LoVo (cell line): ENCODE measurements at places on chromosomes 2 and 18.
A peak's percentile ranks its signal among the peaks of the same experiment; 100 is the strongest.

DNA sequence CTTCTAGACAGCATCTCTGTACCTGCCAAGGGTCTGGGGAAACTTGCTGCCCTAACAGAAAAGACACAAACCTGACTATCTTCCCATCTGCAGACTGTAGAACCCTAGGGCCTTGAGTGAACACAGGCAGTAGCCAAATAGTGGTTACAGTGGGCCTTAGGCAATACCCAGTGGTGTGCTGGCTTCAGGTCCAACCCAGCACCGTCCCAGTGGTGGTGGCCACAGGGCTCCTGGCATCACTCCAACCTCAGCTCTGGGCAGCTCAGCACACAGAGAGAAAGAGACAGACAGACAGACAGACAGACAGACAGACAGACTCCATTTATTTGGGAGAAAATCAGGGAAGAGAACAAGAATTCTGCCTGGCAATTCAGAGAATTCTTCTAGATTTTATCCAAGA lies 29.3 kb upstream of the UPP2 start:
- DNase-seq, result no peak

GRCh38 chr2:232367591-232368233 lies 10.8 kb upstream of the ALPP start:
- DNase-seq, result no peak

GRCh38 chr2:216855605-216856004 lies 4.3 kb downstream of the TNP1 start:
- no peak for DNase-seq

- peak; percentile 5 for DNase-seq
Observed at GRCh38 chr2:3738454-3738853, 35.1 kb downstream of the DCDC2C start.

DNA sequence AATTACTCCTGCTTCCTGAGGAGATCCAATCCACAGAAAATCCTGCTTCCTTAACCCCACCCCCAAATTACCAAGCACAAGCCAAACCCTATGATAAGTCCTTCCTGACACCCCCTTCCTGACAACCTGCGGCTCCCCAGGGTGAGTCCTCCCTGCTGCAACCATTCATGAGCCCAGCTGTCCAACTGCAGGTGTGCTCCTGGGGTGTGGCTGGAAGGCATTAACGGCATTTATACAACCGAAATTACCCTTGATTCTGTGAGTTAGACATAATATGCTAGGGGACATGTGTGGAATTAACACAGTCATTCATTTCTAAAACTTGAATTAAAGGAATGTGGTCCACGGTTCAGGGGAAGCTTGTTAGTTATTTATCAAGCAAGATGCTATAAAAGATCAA lies 119.0 kb upstream of the ALKAL2 start:
- no peak for DNase-seq

DNA sequence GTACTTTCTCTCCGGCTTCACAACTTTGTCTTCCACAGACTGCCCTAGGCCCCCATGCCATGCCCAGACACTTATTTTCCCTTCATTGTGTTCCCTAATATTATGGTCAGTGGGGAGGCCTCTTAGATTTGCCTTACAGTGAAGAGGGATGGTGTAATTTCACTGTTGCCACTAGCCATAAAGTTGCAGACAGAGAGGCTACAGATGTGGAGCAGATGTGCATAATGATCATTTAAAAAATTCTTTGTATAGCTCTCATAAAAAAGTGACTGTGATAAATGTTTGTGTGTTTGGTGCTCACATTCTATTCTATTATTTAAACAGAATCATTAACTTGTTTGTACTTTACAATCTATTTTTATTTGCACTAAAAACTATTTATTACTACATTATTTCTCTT lies 67.5 kb upstream of the FN1 start:
- DNase-seq, result no peak

DNA sequence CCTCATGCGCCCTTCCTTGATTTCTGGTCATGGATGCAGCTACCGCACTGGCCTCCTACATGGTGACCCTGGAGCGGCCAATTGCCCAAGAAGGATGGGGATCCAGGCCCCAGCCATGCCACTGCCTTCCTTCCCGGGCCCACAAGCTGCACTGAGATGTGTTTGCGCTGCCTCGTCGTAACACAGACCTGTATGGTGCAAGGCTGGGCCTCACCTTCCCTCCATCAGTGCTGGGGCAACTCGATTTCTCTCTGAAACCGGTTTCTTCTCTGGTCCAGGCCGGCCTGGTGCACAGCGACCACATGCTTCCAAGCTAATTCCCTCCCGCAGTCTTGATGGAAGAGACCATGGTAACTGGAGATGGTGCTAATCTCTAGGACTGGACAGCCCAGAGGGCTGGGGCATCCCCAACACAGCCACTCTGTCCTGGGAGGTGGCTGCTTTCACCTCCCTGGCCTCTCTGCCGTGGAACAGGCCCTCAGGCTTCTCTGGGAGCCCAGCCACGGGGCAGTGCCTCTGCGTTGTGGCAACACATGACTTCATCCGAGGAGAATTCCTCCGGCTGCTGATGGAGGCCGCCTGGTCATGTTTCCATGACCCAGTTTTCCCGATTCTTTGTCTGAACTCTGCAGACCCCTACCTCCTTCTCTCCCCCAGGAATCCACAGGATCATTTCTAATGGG lies 184.2 kb downstream of the GLI2 start:
- DNase-seq, result no peak

- no peak for DNase-seq
Observed at GRCh38 chr2:144147356-144147755, 372.6 kb downstream of the ZEB2 start.

GRCh38 chr2:109537565-109538222 lies 76.1 kb downstream of the SEPTIN10 start:
- DNase-seq, result no peak

- DNase-seq, result no peak
Observed at GRCh38 chr2:204260901-204261300, 284.4 kb upstream of the PARD3B start.

- no peak for DNase-seq
Observed at GRCh38 chr18:34495506-34495905, 214.6 kb upstream of the DTNA start.

DNA sequence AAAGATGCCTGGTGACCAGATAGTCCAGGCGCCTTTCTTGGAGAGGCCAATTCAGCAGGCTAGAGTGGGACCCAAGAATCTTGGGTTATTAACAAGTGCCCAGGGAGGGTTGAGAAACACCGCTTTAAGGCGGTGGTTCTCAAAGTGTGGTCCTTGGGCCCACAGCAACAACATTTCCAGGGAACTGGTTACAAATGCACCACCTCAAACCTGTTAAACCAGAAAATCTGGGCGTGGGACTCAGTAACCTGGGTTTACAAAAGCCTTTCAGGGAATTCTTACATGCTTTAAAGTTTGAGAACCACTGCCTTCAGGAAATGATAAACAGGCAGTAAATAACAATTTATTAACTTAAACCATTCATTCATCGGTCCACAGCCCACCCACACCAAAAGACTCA lies 92.5 kb downstream of the SP3 start:
- peak; percentile 32 for DNase-seq

DNA sequence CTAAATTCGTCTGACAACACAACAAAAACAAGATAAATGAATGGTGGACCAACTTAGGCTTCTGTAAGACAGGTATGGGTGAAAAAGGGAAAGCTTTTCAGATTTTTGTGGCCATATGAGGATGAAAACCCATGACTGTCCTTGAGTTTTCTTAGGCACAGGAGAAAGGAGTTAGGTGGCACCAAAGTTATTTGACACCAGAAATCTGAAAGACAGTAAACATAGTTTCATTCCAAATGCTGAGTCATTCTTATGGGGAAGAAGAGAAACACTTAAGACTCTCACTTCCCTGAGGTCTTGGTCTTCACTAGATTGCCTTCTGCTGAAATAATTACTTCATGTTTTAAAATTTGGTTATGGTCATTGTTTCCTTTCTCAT lies 5.2 kb upstream of the GPD2 start:
- peak; percentile 74 for DNase-seq

DNA sequence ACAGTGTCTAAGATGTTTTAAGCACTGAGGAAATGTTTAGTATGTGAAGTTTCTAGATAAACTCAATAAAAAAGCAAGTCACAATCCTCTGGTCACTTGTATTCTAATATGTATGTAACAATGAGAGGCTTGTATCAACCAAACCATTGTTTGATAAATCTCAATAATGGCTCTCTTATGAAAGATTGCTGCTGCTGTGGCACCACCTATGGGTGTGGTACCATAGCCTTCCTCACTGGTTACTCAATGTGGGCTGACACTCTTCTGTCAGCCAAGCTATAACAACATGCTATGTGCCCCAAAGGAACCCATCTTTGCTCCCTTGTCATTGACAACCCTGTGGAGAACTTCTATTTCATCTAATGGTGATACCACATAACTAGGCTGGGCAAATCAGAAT lies 12.6 kb upstream of the RAB1A start:
- DNase-seq, result no peak

GRCh38 chr2:26016012-26016705 lies 17.7 kb upstream of the RAB10 start:
- DNase-seq, result no peak

GRCh38 chr18:1663879-1664705 lies 759.4 kb downstream of the ADCYAP1 start:
- DNase-seq, result peak; percentile 26

- DNase-seq, result no peak
Observed at GRCh38 chr2:216589791-216590190, 43.4 kb upstream of the IGFBP2 start.

GRCh38 chr18:79798999-79799370 lies 1.2 kb downstream of the KCNG2 start:
- no peak for DNase-seq

DNA sequence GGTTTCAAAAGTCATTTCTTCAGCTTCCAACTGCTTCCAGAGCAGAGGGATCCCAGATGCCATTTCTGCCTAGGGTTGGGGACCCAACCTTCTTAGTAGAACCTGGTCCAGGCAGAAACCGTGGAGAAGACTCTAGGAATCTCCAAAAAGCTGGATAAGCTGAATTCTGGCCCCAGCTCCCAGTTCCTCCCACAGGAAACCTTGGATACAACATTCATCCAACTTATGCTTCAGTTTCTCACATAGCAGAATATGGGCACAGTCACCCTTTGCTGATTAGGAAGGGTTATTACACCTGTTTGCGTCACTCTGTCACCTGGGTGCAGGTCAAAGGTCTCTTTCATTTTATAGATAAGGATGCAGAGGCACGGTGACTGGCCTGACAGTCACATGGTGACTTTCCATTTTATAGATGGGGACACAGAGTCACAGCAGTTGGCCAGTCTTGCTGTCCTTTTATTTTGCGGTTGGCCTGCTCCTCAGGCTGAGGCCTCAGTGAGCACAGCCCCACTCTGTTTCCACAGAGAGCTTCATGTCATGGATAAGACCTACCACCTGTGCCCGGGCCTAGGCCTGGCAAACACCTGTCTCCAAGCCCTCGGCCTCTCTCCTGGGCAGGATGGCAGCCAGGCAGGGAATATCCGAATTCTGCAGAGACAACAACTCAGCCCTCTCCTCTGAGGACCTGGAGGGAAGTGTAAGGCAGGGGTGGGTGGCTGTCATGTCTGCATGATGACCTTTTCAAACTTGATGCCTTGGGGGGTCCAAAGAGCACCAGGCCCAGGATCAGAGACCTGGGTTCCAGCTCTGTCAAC lies 148.8 kb downstream of the SMAD7 start:
- peak; percentile 79 for DNase-seq

- no peak for DNase-seq
Observed at GRCh38 chr2:45285771-45286390, 276.6 kb upstream of the SIX2 start.

DNA sequence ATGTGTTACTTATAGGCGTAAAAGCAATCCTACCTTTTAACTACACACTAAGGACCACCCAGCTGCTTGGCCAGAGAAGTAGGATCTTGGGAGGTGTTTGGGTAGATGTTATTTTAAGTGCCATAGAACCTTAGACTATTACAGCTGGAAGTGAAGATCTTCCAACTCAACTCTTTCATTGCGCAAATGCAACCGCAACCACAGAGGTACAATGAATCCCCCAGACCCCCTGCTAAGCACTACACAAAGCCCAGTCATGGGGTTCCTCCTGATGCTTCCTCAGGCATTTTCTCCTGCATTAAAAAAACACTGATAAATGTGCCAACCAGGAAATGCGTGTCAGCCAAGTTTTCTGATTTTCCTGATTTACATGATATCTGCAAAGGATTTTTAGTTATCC lies 246.0 kb downstream of the LRRTM1 start:
- DNase-seq, result no peak

DNA sequence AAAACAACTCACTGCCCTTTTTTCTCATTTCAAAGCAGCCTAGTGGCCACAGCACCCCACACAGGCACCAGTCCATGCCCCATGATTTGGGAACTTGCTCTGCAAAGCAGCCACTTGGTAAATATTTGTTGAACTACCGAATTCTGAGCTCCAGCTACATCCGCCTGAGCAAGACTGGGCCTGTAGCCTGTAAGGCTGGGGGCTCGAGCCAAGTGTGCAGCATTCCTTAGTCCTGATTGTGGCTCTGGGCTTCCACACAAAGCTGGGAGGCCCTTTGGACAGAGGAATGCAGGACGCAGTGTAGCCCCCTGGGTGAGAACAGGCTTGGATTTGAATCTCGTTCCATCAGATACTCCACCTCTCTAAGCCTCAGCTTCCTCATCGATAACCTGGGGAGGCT lies 88.4 kb downstream of the ACTR2 start:
- no peak for DNase-seq

GRCh38 chr2:113084249-113085000 lies 16.7 kb downstream of the IL1F10 start:
- DNase-seq, result no peak

DNA sequence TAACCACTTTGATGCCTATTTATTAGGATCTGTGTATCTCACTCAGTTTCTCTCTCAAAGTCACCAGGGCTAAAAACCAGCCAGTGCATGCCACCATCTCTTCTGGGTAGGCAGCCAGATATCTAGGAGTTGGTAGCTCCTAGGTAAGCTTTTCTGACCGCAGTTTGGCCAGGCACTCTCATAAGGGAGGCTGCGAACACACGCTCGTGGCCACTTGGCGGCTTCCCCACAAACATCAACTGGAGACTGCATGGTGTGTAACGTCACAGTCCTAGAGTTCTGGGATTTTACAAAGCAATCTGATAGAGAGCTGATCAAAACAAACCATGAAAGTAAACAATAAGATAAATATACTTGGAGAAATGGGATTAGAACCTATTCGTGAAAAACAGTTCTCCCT lies 424.3 kb upstream of the ACVR2A start:
- DNase-seq, result no peak

DNA sequence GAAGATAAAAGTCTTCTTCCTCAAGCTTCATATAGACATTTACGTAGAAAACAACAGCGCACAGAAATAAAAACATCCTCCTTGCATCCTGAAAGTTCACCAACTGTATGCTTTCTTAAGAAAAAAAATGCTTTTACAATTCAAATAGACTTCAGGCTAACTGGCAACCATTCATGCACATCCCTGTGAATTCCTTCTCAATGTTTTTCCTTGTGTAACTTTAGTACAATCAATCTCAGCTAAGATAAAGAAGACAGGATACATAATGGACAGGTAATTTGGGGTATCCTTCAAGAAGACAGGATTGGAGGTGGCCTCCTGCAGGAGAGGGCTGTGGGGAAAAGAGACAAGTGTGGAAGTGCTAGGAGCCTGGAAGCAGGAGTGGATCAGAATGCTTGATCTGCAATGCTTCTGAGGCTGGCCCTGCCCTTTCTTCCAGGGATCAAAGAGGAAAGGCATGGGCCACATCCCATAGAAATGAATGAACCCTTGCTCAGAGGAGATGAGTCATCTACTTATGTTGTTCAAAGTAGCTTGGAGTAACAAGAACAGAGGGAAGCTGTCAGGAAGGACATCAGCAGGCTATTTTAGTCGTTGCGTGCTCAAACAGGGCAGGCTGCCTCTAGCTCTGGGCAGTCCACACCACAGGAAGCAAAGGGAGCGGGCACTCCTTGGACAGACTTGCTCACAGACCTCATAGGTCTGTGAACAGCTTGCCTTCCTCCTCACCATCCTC lies 126.6 kb downstream of the TMEM131 start:
- DNase-seq, result peak; percentile 89
